CD4-positive, alpha-beta memory T cell (primary cell): ENCODE measurements at places on chromosomes 3 and 15. TPM values are rescaled to one million over a fixed set of nuclear protein-coding genes. Genes with fewer than 3 reads are reported as not detected.

GRCh38 chr15:66408254-66408653 is 21.5 kb downstream of the MAP2K1 start:
- DNase-seq, result no peak
- no peak overlapping the region for H3K4me3 ChIP-seq
- no peak overlapping the region for H3K27ac ChIP-seq
- H3K27me3 ChIP-seq, result no peaks in the 10 kb centered on the region

GRCh38 chr3:42376344-42376798 is 34.0 kb downstream of the LYZL4 start:
- H3K36me3 ChIP-seq, result no peaks in the 10 kb centered on the region
- no peak overlapping the region for H3K4me3 ChIP-seq
- no peak for DNase-seq
- H3K4me1 ChIP-seq, result no peaks in the 10 kb centered on the region
- no peak overlapping the region for H3K27ac ChIP-seq

DNA sequence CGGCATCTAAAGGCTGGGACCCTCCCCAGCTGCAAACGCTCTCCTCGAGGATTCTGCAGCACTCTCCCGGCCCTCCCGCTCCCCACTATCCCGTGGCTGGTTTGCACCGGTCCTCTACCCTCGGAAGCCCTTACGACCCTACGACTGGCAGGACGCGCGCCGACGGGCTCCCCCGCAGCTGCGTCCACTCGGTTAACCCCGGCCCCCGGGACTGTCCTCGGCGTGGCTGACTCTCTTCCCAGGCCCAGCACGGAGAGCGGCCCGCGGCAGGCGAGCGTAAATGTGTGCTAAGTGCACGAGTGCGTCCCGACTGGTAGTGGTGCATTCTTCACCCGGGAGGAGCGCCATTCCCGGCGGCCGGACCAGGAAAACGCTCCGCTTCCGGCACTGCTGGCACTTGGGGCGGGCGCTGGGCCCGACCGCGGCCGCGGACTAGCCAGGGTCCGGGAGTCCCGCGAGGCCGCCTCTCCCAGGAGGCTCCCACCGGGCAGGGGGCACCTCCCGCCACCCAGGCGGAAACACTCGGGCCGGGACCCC is 508 bp downstream of the GORASP1 start:
- peaks cover 45% of the 10 kb centered on the region for H3K4me1 ChIP-seq
- peak overlapping the region; percentile 76 for H3K27ac ChIP-seq
- no peaks in the 10 kb centered on the region for H3K36me3 ChIP-seq
- H3K4me3 ChIP-seq, result peak overlapping the region; percentile 67
- no peak for DNase-seq

DNA sequence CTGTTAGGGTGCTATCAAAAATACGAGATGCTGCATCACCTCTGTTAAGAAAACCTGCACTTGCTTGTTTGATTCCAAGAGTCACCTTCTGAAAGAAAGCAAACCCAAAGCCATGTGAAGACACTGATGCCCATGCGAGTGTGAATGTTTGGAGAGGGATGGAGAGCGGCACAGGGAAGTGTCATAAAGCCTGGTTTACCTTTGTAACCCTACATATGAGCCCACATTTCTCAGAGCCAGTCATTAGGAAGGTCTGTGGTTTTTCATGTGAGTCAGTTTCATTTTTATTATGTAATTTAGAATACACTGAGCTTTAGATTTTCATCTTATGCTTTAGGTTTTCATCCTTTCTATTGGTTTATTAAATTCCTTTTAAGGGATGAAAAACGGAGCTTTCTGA is 896.8 kb downstream of the ROBO1 start:
- no peaks in the 10 kb centered on the region for H3K36me3 ChIP-seq
- no peak overlapping the region for H3K4me3 ChIP-seq
- no peaks in the 10 kb centered on the region for H3K4me1 ChIP-seq
- H3K27ac ChIP-seq, result no peak overlapping the region
- H3K27me3 ChIP-seq, result no peaks in the 10 kb centered on the region

DNA sequence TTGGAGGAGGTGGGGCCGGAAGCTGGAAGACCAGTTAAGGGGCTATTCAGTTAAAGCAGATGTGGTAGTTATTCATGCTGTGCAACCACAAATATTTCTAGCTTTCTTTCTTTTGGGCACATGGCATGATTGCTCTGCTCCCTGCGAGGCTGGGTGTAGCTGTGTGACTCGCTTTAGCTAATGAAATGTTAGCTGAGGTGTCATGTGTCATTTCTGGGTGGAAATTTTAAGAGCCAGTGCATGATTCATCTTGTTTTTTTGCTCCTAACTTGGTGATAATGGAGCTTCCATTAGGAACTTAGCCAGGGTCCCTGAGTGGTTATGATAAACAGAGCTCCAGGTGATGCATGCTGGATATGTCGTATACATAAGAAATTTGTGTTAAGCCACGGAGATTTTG is 300.6 kb downstream of the SATB1 start:
- no peaks in the 10 kb centered on the region for H3K27me3 ChIP-seq
- H3K36me3 ChIP-seq, result no peaks in the 10 kb centered on the region
- no peaks in the 10 kb centered on the region for H3K4me1 ChIP-seq
- DNase-seq, result no peak
- no peak overlapping the region for H3K27ac ChIP-seq
- H3K4me3 ChIP-seq, result no peak overlapping the region

DNA sequence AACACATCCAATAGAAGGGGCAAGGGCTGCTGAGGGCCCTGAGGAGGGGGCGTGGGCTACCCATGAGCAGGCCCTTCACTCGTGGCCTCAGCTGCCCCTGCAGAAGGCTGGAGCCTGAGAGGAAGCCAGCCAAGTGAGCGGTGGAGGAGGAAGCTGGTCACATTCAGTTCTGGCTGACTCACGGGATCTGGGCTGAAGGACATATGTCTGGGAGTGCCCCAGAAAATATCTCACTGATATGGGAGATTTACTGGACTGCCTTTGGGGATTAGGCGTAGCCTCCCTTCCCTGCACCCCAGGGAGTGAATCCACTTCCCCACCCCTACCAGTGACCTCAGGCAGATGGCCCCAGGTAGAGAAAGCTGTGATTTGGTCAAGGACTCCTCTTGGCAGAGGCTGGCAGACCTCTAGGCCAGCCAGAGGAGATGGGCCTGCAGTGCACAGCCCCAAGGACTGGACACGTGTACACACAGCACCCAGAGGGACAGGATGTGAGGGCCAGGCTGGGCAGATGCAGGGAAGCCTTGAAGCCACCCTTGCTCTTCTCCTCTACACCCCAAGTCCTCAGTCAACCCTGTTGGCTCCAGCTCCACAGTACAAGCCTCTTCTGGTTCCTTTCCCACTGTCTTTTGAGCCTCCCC is 14.2 kb upstream of the ANKDD1A start:
- H3K4me1 ChIP-seq, result peaks cover 67% of the 10 kb centered on the region
- H3K27ac ChIP-seq, result peak overlapping the region; percentile 89
- H3K27me3 ChIP-seq, result no peaks in the 10 kb centered on the region
- no peak for DNase-seq
- no peak overlapping the region for H3K4me3 ChIP-seq

DNA sequence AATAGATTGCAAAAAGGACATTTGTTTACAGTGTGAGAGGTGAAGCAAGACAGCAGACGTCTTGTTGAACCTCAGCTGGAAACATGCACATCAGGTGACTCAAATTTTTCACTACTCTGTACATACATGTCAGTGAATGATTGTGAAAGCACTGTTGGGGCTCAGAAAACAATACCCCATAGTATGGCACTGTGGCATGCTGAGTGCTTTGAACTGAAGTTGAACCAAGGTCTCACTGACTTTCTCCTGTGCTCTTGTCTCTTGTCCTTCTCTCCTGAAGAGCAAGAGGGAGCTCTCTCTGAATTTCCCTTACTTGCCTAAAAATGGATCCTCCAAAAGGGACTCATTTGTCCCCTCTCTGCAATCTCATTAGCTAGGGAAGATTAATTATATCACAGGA is 24.5 kb upstream of the NEDD4 start:
- no peak for DNase-seq
- no peaks in the 10 kb centered on the region for H3K36me3 ChIP-seq
- no peaks in the 10 kb centered on the region for H3K4me1 ChIP-seq

The TTLL13 gene
- 1.4 TPM for total RNA-seq

The GAP43 gene
- not detected for total RNA-seq
